ENCODE measurements at places on chromosomes 5 and 9. TPM values are rescaled to one million over a fixed set of nuclear protein-coding genes. Genes with fewer than 3 reads are reported as not detected.

DNA sequence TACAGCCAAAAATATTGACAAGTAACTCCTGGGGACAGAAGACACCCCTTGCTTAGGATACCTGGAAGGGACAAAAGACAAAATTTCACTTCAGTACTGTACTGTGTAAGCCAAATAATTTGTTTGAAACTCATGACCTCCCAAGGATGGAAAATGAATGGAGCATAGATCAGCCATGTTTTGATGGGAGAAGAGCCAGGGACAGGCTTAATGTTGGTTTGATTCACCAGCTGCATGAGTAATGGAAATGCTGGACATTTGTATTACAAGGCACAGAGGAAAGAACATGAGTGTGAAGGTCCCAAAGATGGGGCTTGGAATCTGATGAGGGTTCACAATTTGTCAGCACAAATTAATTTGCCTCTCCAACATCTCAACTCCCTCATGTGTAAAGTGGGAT, 122.8 kb downstream of the ENC1 start:
- DNase-seq, result no peak

DNA sequence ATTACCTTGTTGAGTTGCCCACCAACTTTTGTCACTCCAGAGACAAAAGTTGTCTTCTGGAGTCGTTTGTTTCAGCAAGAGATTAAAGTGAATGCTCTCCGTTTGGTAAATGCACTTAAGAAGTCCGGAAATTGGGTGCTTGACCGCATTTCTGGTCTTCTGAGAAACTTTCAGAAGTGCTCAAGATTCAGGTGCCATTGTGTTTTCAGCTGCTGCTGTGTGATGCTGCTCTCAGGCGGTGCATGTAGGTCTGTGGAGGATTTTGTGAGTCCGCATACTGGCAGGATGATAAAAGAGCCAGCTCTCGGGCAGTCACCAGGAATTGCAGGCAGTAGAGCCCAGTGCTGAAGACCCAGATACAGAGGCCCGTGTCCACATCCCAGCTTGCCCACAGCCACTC, 5.9 kb upstream of the NFIL3 start:
- no peak for DNase-seq

Gene TXN
- 51.4 TPM for total RNA-seq

GRCh38 chr5:89707891-89708290, 701.7 kb downstream of the CETN3 start:
- DNase-seq, result no peak

- no peak for DNase-seq
These were observed 159.8 kb upstream of the MVB12B start for GRCh38 chr9:126166866-126167265.

Gene HACD4
- total RNA-seq, result 0.71 TPM

DNA sequence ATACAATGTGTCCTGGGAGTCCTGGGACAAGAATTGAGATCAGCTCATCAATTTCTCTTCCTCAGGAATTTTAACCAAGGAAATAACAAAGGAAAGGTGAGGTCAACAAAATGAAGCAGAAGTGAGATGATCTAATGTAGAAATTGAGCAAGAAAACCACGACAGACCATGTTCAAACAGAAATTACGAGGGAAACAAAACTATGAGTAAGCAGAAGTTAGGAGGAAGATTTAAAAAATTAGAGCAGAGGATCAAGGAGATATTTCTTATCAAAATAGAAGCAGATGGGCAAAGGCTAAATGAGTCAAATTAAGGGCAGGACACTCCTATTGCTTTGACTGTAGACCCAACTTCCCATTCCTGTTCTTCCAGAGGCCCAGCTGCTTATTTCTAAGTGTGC, 97.4 kb downstream of the HINT1 start:
- DNase-seq, result no peak

GRCh38 chr9:7045361-7045760, 287.6 kb downstream of the KDM4C start:
- no peak for DNase-seq

DNA sequence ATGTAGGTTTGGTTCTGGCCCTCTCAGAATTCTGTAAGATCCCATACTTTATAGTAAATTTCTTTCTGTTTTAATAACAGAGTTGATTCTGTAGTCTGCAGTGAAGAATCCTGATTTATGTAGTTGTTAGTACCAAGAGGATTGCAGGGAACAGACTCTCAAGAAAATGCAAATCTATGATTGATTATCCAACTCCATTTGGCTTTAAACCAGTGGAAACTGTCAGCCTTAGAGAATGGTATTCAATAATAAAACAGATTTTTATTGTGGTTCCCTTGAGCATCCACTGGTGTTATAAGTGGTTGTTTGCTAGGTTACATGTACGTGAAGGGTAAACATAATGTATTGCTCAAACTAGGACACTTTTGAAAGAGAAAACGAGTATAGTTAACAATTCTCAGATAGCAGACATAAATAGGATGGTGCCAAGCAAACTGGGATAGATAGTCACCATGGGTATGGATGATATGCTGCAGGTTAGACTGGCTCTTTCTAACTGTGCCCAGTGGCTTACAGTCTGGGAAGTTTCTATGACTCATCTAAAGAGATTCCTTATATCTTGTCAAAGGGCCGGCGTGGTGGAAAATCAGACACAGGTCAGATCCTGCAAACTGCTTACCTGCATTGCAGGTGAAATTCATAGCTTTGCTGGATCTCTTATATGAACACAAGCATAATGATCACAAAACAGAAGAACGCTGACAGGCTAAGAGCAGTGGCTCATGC, 41.7 kb upstream of the RPS23 start:
- no peak for DNase-seq

DNA sequence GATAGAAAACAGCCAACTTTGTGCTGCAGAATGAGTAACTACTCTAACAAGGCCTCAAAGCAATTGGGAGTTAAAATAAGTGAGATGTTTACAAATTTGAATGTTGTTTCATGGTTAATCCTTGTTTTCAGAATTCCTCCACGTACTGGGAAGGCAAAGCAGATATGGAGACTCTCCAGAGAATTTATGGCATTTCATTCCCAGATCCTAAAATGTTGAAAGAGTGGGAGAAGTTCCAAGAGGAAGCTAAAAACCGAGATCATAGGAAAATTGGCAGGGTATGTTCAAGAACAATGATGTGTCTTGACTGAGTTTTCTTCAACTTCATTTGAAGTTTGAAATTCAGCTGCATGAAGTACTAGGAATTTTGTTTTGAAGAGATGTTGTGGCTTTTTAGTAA, 16.4 kb downstream of the TARS1 start:
- DNase-seq, result no peak

Gene ADAMTSL1
- 1.7 TPM for total RNA-seq

GRCh38 chr9:112665347-112665746, 52.6 kb downstream of the INIP start:
- DNase-seq, result no peak
